Activated CD8-positive, alpha-beta memory T cell treated with anti-CD3 and anti-CD28 coated beads for 48 hours (primary cell): ENCODE measurements at places on chromosomes 13 and 19.

GRCh38 chr13:38173403-38173802 is 176.2 kb upstream of the UFM1 start:
- no peak for DNase-seq

DNA sequence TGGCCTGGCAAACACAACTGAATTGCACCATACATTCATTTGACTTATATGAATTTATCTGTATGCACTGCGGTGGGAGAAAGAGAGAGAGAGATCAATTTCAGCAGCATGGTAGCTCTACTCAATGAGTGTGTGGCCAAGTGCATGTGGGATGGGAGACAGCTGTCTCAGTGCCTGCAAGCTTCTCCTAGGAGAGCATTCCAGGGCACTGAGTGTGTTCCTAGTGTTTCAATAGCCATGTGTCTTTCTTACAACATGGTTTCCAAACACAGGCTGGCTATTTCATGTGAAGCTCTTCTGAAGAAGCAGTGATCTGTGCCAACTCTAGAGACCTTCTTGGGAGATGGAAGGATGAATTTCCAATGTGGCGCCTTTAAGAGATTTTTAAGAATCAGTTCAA is 43.5 kb downstream of the NEK5 start:
- no peak for DNase-seq

DNA sequence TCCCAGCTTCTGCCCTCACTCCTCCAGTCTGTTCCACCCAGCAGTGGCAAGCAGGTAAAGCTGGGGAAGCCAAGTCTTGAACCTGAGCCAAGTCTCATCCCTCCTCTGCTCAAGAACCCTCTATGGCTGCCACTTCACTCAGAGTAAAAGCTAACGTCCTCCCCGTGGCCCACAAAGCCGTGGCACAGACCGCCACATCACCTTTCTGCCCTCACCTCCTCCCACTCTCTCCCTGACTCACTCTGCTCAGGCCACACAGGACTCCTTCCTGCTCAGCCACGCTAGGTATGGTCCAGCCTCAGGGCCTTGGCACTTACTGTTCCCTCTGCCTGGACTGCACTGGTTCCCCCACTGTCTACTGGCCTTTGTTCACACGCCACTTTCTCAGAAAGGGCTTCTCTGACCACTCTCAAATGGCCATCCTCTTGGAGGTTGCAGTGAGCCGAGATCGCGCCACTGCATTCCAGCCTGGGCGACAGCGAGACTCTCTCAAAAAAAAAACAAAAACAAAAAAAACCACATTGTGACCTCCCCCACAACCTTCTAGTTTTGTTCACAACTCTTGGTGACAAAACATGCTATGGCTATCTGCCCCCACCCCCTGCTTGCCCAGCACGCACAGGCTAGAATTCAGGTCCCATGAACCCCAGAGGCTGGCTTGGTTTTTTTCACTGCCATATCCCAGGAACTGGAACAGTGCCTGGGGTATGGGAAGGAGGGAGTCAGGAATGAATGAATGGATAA is 15.8 kb downstream of the NDUFB7 start:
- no peak for DNase-seq

- no peak for DNase-seq
Observed at GRCh38 chr13:50069261-50069660, 54.0 kb downstream of the KCNRG start.

DNA sequence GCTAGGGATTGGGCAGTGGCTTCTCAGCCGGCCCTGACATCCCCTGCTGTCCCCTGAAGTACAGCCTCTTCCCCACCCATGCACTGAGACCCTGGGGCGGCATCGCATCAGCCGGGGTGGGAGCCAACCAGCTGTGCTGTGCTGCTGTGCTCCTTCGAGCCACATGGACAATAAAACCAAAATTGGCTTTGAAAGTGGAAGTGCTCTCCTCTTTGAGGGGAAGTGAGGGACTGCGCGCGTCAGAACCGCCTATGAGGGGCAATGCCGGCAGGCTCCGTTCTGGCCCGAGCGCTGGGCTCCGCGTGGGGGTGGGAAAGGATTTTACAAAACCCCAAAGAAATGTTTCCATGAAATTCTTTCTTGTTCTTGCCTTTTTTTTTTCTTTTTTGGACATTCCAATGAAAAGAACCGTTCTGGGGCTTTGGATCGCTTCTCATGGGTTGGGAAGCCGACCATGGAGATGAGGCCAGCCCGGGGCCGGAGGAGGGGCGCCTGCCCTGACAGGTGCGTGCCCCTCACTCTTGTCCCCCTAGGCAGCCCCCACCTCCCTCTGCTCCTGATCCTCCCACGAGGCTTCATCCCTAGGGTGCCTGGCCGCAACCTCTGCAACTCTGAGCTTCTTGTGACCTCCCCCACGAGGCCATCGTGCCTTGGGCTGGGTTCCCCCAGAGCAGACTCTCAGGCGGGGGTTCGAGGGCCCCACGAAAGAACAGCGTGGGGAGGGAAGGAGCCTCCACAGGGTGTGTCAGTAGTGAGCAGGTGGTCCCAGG is 22.6 kb downstream of the KLHL26 start:
- no peak for DNase-seq

- DNase-seq, result no peak
Observed at GRCh38 chr13:112522578-112522977, 65.4 kb downstream of the TUBGCP3 start.

GRCh38 chr13:111080642-111081041 is 34.5 kb upstream of the ARHGEF7 start:
- DNase-seq, result no peak

DNA sequence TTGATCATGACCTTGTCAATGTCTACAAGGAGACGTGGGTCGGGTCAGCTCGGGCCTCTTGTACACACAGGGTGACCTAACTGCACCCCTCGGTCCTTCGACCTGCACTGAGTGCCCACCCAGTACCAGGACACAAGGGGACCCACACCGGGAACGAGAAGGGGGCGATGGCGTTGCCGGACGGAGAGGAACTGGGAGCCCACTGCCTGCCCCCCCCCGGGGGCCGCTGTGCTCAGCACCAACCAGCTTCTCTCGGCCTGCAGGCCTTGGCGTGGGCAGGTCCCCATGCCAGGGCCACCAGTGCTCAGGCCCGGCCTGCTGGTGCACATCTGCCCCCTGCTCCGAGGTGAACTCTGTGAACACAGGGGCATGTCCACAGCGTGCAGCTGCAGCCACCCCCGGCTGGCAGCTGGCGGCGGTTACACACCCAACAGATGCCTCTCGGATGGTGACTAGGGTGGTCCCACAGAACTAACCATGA is 14.1 kb downstream of the CFD start:
- no peak for DNase-seq

DNA sequence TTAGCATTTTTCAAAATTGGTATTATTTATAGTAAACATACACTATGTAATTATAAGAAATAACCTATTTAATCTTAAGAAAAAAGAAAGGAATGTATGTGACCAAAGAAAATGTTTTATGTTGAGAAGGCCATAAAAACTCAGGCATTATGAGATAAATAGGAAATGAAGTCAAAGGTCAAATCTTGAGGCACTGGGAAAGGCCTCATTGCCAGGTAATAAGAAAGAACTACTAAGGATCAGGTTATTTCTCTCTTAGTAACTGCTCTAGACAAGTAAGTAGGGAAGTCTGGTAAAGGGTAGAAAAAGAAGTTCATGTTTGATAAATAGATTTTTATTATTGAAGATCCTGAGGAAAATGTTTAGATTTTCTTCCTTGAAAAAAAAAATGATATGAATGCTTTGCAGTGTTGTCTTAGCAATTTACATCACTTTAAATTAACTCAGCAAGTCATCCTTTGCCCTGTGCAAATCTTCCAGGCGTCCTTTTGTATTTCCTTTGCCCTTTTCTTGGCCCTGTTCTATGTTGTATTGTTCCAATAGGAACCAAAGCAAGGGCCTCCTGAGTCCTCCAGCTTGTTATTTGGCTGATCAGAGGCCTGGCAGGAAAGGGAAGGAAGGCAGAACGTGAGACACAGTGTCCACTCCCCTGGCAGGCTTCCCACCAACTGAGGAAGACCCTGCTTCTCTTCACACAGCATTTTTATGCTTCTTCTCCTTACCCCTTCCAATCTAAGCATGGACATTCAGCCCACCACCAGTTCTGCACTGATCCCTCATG is 260.4 kb upstream of the MIR17HG start:
- no peak for DNase-seq

GRCh38 chr13:80979035-80979641 is 638.2 kb upstream of the SPRY2 start:
- DNase-seq, result no peak

DNA sequence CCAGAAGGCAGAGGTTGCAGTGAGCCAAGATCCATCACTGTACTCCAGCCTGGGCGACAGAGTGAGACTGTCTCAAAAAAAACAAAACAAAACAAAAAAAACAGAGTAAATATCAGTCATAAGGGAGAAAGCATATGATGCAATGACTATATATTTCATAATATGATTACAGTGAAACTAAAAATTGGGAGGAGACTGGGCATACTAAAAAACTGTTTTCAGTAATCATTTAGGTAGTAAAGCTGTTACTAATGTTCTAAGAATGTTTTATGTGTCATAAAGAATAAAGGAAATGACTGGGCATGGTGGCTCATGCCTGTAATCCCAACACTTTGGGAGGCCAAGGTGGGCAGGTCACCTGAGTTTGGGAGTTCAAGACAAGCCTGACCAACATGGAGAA is 15.9 kb downstream of the ZNF573 start:
- no peak for DNase-seq

DNA sequence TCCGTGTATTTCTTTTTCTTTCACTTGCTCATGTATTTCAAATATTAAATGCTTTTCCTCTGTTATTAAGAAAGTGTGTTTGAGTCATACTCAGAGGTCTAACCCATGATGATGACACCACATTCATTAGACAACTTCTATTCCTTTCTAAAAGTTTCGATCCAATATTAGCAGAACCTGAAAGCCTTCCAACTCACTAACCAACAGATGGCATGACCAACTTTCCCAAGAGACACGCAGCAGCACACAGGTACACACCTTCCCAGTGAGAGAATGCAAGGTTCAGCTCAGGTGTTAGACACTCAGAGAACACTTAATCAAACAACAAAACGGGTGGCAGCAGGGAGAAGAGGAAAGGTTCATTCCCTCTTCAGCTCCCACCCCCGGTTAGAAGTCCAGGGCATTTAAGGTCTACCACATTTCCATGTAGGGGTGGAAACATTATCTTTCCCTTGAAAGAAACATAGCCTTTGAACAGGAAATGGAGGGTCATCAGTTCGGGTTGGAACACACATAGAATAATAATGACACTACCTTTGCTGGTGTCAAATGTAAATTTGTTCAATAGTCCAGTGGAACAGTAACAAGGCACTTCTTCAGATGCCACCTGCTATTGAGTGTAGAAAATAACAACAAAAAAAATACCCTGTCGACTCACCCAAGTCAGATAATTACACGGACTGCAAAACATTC is 404.2 kb downstream of the COG6 start:
- no peak for DNase-seq

- no peak for DNase-seq
Observed at GRCh38 chr19:52948025-52948770, 14.5 kb downstream of the ZNF816 start.

- DNase-seq, result no peak
Observed at GRCh38 chr13:46166224-46166584, 15.8 kb downstream of the LCP1 start.

DNA sequence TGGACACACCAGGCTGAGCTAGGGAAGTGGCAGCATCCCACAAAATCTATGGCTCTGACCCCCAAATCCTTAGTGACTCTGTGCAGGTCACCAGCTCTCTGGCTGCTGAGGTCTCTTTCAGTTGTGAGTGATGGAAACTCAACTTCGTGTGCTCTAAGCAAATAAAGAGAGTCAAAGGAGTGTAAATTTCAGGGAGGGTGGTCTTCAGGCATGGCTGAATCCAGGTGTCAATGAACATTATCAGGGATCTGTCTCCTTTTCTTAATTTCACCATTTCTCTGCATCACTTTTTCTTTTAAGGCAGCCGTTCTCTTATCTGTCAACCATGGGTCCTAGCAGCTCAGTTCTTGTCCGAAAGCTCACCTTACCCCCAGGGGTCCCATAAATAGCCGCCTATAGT is 6.2 kb downstream of the CYP4F12 start:
- DNase-seq, result no peak

DNA sequence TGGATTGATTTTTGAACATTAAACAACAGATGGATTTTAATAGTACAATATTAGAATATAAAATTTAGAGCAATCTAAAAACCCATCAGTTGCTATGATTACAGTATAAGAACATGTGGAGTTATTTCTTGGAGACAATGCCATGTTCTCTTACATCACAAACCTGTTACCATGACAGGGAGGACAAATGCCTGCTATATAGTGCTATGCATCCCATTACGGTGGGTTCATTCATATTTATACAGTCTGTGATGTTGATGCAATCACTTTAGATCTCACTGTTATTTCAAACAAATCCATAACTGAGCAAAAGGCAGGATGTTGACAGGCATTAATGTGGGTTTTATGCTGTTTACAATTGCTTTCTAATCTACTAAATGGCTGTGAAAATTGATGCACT is 467.5 kb downstream of the DIAPH3 start:
- no peak for DNase-seq

GRCh38 chr13:49351871-49352270 is 92.0 kb downstream of the CAB39L start:
- no peak for DNase-seq

- DNase-seq, result no peak
Observed at GRCh38 chr13:107301724-107302374, 733.9 kb upstream of the ARGLU1 start.

DNA sequence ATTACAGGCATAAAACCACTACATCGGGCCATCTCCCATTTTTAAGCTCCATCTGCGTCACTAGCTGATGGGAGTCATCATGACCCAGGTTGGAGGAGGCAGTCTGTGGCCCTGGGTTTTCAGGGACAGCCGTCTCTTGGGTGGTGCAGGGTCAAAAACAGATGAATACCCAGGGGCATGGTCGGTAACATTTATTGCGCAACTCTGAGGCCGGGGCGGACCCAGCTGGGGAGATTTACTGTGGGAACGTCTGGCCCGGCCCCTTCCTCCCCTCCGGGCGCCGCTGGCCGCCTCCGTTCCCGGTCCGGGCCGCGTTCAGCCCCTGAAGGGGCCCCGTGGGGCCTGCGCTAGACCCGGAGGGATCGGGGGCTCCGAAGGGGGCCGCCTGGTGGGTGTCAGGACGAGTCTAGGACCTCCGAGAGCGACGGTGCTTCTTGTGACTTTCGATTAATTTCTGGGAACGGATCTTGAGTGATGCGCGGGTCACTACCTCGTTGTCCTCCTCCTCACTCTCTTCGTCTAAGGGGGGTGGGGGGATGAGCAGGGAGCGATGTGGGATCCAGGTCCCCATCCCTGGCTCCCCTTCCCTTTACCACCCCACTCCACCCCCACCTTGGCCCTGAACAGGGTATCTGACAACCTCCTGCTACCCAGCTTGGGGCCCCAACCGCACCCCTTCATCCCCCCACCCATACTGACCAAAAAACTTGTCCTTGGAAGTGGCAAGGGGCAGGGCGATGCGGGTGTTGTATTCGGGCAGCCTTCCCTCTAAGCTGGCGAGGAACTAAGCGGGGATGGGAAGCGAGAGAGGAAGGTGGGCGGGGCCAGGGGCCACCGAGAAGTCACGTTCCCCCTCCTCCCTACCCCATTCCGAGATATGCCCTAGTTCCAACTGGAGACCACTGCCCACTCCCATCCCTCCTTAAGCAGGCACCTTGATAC is 1.6 kb upstream of the RGL3 start:
- no peak for DNase-seq

GRCh38 chr13:24012648-24013047 is 115.3 kb upstream of the C1QTNF9B start:
- no peak for DNase-seq
